Substantia nigra (tissue), 51 donors: ENCODE measurements at places on chromosomes 16 and 17.

GRCh38 chr17:30360086-30360808, 18.5 kb upstream of the CPD start:
- no peak for DNase-seq

GRCh38 chr16:62692685-62693084, 656.4 kb upstream of the CDH8 start:
- no peak for DNase-seq

DNA sequence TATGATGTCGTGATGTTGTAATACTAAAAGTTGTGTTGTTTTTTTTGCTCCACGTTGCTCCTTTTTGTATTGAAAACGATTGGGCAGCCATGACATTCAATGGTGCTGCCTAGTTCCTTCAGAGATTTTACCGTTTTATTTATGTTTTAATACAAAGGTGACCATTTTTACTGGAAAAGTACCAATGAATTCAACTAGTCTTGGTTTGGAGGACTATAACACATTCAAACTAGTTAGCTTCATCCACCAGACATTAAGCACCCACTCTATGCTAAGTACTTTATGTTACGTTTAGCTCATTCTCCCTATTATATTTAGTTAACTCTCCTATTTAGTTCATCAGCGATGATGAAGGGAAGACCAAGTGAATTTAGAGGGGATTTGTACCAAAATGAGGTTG, 116.6 kb upstream of the TBX2 start:
- no peak for DNase-seq

- no peak for DNase-seq
These were observed 72.6 kb upstream of the METRNL start for GRCh38 chr17:83006515-83007455.

DNA sequence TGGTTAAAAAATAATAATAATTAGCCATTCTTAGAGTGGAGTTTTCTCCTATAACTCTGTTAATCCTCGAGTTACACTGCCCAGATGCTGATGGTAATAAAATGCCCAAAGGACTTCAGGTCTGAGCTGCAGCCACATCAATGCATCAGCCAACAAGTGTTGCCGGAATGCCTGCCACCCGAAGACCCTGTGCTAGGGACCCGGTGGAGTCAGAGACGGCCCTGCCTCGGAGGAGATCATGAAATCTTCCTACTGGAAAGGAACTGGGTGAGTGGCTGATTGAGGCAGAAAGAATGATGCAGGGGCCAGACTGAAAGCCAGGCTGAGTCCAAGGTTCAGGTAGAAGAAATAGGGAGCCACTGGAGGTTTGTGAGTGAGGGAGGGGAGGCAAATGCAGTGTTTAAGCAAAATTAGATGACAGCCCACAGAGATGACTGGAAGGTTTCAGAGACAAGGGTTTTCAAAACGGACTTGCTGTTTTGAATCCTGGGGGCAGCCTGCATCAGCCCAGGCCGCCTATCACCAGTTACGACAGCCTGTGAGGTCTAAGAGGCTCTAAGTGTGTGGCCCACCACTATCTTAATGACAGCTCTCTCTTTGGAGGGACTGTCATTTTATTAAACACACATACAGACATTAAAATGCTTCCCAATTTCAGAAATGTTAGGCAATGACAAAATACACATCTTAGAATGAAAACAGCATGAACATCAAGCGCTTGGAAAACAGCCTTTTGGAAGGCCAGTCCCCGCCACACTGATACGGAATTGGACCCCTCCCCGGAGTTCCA, 100.0 kb downstream of the ZNF423 start:
- no peak for DNase-seq

GRCh38 chr17:39769974-39770587, 32.3 kb downstream of the GRB7 start:
- no peak for DNase-seq

- no peak for DNase-seq
These were observed 221.9 kb upstream of the GSE1 start for GRCh38 chr16:85391175-85391707.

- no peak for DNase-seq
These were observed 50.4 kb downstream of the TIMM22 start for GRCh38 chr17:1047177-1047878.

DNA sequence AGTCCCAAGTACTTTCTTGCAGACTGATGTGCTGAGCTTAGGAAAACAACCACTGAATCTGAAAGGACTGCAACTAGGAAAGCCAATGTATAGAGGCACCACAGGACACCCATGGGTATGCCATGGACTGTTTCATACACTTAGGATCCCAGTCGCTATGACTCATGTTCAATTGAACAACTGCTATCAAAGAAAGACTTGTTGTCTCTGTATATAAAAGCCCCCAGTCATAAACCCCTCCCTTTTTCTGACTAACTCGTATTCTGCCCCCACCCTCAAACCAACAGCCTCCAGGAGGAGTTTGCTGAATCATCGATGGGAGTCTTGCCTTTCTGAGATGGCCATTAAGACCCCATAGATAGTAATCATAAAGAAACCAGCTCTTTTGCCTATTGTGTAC, 205.4 kb downstream of the ANKFN1 start:
- DNase-seq, result no peak

DNA sequence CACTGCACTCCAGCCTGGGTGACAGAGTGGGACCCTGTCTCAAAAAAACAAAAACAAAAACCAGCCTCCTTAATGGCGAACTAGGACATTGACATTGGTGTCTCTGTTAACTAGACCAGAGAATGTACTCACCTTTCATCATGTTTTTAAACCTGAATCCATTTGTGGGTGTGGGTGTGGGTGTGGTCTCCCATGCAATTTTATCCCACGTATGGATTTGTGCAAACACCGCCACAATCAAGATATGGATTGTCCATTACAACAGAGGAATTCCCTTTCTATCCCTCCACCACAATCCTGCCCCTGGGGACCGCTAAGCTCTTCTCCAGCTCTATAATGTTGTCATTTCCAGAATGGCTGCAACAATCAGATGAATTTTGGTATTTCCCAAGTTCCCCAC, 49.9 kb downstream of the DNAH17 start:
- no peak for DNase-seq

DNA sequence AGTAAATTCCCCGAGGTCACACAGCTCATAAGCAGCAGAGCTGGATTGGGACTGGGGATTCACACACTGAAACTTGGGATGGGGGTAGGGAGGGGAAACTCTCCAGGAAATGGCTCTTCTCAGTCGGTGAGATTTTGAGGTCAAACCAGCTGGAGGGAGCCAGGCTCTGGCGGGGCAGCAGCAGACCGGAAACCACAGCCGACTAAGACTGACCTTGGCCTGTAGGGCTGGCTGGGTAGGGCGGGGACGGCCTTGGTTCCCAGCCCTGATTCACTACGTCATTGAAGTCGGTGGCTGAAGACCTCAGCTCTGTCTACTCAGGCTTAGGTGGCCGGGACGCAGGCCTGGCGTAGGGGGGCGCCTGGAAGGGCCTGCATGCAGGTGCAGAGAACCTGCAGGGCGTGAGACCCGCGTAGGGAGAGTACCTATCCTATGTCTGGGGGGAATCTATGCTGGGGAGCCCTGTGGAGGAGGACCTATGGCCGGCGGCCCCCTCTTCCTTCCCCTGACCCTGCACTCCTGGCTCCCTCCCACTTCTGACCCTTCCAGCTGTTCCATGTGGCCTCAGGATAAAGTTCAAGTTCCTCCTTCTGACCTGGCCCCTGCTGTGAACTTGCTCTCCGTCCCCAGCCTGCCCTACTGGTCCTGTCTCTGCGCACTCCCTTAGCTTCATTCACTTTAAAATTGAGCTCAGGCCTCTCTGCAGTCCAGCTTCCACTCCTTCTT, 11.9 kb upstream of the SLC4A1 start:
- DNase-seq, result no peak

GRCh38 chr16:62752854-62753253, 716.6 kb upstream of the CDH8 start:
- no peak for DNase-seq

GRCh38 chr17:77501101-77501566, 360.4 kb downstream of the SEC14L1 start:
- DNase-seq, result no peak

DNA sequence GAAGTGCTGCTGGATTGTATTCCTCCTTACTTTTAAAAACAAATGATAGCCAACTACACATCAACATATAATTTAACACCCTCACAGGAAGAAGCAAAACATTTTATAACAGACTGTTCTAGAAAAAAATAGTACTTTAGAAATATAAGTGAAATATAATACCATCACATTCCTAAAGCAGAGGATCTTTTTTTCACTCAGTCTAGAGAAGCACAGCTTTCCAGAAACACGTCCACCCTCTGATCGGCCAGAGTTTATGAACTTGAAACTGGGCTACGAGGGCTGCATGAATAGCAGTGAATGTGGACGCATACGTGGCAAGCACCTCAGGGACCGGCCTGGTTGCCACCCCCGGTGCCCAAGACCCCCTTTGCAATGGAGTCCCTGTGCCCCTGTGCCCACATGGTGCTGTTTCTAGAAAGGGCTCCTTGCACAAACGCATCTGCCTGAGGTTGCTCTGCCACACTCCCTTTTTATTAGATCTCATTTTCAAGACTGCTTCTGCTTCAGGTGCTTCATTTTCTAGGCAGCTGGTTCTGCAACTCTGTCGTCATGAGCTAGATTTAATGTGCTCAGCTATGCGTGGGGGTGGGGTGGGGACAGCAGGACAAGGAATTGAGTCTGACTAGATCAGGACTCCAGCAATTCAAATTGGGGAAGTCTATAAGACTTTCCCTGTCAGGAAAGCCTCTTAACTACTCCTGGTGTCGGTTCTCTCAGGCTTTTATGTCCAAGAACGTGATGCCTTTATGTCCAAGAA, 29.1 kb upstream of the ERN1 start:
- no peak for DNase-seq

- no peak for DNase-seq
These were observed 28.3 kb downstream of the PLCD3 start for GRCh38 chr17:45104029-45104428.

DNA sequence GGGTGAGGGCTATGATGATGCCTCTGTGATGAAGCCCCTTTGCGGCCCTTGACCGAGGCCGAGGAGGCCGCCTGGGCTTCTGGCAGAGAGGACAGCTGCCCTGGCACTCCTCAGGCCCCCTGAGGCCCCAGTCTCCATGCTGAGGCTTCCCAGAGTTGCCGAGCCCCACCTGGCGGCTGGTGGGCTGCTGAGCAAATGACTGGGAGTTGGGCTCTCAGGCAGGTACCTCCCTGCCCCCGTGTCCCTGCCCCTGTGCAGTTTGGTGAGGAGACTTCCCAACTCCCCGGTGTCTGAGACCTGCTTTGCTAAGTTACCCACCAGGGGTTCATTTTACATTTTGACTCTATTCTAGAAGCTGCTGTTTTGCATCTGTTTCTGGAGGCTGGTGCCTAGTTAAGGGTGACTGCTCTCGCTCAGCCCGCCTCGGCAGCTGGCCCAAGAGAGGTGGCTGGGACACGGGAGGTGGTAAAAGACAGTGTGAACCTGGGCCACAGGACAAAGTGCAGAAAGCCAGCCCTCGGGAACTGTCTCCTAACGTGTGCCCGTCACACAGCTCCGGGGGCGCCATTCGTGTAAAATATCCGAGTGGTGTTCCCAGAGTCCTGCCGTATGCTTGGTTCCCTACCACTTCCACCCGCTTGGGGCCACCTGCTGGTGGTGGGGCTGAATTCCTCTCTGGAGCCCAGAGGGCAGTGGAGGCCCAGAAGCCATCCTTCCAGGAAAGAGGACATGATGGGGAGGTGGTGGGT, 134.5 kb downstream of the RAB11FIP4 start:
- DNase-seq, result no peak

DNA sequence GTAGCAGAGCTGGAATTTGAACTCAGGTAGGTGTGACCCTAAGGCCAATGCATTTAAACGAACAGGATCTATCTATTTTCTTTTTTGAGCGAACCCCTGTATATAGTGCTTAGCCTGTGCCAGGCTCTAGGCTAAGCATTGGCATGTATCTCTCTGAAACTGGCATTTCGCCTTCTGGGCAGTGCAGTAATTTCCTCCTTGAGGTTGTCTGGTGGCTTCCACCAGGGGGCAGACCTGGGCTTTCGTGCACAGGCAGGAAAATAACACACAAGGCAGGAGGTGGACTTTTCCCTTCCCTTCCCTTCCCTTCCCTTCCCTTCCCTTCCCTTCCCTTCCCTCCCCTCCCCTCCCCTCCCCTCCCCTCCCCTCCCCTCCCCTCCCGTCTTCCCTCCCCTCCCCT, 34.4 kb upstream of the PRKCB start:
- peak; percentile 13 for DNase-seq

DNA sequence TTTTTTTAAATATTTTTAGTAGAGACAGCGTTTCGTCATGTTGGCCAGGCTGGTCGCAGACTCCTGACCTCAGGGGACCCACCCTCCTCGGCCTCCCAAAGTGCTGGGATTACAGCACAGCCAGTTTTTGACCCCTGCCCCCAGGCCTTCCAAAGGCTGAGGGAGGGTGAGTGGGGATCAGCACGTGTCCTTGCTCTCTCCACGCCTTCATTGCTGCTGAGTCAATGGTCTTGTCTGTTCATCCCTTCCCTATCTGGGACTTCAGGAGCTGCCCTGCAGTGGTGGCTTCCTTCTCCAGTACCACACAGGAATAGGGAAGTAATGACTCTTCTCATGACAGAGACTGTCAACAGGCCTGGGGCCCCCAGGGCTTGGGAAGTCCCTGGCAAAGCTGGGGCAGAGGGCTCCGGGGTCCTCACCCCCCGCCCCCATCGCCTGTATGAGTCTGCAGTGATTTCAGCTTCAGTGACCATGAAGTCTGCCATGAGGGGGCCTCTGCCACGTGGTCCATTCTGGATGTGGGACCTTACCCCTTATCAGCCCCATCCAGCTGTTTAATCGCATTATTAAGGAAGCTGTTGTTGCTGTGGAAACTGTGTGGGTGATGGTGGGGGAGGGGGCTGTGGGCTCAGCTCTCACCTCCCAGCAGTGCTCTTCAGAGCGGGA, 6.1 kb downstream of the ABCC3 start:
- DNase-seq, result no peak

GRCh38 chr16:75471723-75472633, 7.5 kb upstream of the TMEM170A start:
- peak; percentile 42 for DNase-seq

GRCh38 chr16:9053006-9053601, 38.3 kb upstream of the HAPSTR1 start:
- peak; percentile 0 for DNase-seq

DNA sequence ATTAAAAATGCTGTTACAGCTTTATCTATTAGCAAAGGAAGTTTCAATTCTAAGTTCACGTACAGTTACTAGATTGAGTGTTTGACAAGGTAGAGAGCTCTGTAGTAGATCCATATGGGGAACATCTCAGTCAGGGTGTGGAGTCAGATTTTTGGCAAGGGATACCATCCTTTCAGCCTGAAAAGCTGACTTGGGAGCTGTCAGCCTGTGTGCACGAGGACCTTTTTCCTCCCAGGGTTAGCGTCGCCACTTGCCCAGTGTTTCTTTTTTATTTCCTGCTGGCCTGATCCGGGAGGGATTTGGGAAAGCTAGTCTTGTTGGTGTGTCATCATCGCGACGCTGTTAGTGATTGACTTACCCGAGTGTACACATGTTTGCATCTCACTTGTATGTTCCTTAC, 29.5 kb downstream of the WWOX start:
- no peak for DNase-seq

- no peak for DNase-seq
These were observed 771.0 kb downstream of the KCNJ18 start for GRCh38 chr17:22463110-22463850.

- peak; percentile 45 for DNase-seq
These were observed 2.4 kb upstream of the MTSS2 start for GRCh38 chr16:70688246-70688742.
